Left renal cortex interstitium (tissue), 4 donors: ENCODE measurements at places on chromosomes 4 and X. TPM values are rescaled to one million over a fixed set of nuclear protein-coding genes. Genes with fewer than 3 reads are reported as not detected.

The HPF1 gene
- polyA plus RNA-seq: 43.1 TPM

The MAGEA8 gene
- polyA plus RNA-seq: 0.13 TPM

The AWAT2 gene
- polyA plus RNA-seq: not detected

The SLC2A9 gene
- polyA plus RNA-seq: 8.5 TPM

DNA sequence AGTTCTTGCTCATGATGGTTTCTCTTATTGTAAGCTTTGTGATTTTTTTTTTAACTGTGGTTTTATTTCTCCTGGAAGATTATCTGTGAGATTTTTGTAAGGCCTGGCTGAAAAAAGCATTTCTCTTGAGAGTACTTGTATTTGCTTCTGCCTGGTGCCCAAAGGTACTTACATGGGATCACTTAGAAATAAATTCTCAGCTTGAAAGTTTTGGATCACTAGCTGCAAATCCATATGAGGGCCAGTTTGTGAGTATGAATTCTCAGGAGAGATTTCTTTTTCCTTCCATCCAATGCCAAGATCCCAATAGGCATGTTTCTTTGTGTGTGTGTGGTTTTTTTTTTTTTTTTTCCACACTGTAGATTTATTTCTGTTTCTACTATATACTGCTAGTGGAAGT lies 1884.7 kb upstream of the PCDH7 start:
- no peak for DNase-seq

GRCh38 chrX:44889824-44890223 lies 16.8 kb downstream of the KDM6A start:
- DNase-seq: no peak
